Stimulated activated CD8-positive, alpha-beta memory T cell treated with anti-CD3 and anti-CD28 coated beads, Interleukin-15, amount 100 ng/mL, for 1 hour (primary cell): ENCODE measurements at places on chromosomes 6 and 20.

DNA sequence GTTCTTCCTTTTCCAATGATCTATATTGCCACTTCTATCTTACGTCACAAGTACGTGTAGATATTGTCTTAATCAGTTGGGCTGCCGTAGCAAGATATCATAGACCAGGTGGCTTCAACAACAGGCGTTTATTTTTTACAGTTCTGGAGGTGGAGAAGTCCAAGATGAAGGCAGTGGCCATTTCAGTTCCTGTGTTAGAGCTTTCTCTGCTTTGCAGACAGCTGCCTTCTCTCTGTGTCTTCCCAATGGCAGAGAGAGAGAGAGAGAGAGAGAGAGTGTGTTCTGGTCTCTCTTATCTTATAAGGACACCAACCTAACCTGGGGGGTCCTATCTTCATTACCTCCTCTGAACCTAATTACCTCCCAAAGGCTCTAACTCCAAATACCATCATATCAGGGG lies 8.3 kb downstream of the HSF2 start:
- no peak for DNase-seq

DNA sequence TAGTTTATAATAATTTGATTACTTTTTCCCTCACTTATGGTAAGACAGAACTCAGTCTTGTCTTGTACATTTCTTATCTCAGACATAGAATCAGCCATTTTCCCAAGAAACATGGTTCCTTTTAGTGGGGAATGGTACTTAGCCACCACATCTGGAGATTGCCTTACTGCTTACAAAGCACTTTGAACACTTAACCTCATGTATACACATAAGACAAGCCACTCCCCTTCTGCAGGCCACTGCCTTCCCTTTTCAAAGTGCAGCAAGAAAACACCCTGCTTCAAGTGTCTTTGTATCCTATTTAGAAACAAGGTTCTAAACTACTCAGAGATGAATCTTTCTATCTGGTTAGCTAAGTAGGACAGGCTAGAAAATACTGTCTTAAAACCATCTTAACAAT lies 159.2 kb downstream of the UBE3D start:
- no peak for DNase-seq

- DNase-seq = no peak
These were observed 47.1 kb upstream of the TMX4 start for GRCh38 chr20:8066662-8067061.

DNA sequence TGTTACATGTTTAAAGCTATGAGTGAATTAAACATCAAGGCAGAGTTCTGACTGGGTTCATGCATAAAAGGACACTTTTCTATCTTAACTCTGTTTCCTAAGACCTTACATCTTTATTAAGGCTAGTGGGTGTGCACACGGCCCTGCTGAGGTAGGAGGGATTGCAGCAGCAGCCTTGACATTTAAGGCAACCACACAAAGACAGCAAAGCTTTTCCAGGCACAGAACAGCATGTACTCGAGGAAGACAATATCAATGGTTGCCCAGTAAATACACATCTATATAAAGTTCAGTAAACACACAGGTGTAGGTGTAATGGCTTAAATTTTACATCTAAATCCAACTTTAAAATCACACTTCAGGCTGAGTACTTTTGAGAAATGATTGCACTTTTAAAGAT lies 79.8 kb upstream of the LOC128125822 start:
- no peak for DNase-seq

DNA sequence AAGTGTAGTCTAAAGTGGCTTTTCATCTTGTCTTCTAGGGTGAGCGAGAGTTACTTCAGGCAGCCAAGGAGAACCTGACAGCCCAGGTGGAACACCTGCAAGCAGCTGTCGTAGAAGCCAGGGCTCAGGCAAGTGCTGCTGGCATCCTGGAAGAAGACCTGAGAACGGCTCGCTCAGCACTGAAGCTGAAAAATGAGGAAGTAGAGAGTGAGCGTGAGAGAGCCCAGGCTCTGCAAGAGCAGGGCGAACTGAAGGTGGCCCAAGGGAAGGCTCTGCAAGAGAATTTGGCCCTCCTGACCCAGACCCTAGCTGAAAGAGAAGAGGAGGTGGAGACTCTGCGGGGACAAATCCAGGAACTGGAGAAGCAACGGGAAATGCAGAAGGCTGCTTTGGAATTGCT lies 27.1 kb downstream of the C20orf173 start:
- DNase-seq = no peak

GRCh38 chr6:14655201-14656061 lies 537.9 kb downstream of the CD83 start:
- no peak for DNase-seq

GRCh38 chr20:43942667-43943285 lies 28.1 kb downstream of the TOX2 start:
- no peak for DNase-seq

DNA sequence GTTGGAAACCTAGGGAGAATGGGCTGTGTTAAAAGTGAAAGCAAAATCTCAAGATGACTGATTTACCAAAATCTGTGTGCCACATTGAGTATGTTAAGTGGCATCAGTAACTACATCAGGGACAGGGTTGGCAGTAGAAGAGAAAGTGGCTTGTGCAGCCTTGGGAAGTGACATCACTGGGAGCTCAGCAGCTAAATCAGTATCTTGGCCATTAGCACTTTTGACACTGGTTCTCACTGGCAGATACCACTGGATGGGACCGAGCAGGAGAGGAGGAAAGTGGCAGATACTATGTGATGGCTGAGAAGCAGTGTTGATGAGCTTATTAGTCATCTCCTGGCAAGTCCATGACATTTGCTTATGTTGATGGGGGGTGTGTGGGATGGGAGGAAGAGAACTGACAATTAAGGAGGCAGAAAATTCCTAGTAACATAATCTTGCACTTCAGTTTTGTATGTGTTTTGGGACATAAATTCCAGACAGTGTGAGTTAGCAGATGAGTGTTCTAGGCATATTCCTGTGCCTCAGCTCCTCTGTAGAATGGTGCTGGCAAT lies 322.2 kb downstream of the SOX4 start:
- DNase-seq = no peak

- DNase-seq = no peak
These were observed 10.2 kb downstream of the SENP6 start for GRCh38 chr6:75611702-75612375.

DNA sequence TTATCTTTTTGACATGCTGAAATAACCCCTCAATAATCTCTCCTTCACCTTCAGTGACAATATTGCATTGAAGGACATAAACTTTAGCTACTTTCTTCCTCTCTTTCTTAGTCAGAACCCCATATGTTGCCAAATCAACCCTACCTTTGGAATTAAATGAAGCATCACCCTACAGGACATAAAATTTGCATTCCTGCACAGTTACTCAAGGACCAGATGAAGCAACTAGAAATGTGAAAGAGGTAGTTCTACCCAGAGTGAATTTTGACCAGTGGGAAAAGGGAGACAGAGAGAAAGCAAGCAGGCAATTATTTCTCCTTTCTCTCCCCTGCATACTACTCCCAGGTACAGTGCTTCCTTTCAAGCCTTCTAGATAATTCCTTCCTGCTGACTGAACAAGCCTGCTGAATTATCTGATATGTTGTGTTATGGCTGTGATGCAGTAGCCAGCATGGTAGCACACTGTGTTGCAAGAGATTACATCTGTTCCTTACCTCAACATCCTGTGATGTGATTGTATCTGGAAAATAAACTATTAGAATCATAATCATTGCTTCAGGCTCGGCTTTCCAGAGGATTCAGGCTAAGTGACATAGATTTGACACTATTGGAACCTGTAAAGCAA lies 16.6 kb downstream of the TENT5A start:
- DNase-seq = no peak

DNA sequence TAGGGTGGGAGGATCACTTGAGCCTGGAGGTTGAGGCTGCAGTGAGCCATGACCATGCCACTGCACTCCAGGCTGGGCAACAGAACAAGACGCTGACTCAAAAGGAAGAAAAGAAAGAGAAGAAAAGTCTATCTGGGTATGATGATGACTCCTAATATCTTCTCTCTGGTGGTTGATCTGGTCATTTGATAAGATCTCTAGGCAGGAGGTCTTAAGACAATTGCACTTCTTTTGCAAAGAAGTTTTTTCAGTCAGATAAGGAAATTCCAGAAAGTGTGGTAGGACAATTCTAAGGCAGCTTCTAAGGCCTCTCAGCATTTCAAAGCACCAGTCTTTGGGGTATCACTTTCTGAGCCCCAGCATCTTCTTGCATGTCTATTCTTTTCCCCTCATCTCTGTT lies 7.7 kb upstream of the AIF1 start:
- no peak for DNase-seq

- no peak for DNase-seq
These were observed 114.3 kb downstream of the PRKN start for GRCh38 chr6:162613310-162613709.

GRCh38 chr20:59453759-59454560 lies 150.4 kb upstream of the PHACTR3 start:
- no peak for DNase-seq

DNA sequence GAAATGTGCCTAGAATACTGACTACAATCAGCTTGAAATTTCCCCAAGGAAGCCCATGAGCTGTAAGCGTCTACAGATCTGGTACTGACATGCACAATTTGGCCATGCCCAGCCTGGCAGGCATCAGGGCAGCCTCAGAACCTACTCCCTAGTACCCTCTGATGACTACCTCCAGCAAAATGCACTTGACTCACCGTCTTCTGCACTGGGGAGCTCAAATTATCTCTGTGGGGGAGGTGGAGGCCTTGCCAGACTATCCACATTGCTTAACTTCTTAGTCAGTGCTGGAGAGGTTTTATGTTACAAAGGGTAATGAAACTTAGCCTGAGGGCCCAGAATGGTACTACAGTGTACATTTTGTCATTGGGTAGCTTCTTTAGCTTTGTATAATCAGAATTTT lies 126.0 kb upstream of the ADGRF1 start:
- no peak for DNase-seq

DNA sequence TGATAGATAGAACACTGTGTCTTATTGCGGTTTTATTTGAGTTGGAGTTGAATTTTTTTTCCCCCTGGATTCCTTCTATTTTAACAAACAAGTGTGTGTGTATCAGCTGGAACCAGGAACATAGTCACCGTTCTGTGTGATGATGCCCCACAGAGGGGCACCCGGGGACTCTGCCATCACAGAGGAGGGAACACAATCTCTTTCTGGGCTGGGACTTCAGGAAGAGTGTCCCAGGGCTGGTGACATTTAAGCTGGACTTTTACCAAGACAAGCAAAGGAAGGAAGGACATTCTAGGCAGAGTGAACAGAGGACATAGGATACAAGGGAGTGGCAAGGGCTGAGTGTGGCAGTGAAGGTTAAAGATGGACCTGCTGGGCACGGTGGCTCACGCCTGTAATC lies 33.2 kb downstream of the TAF8 start:
- no peak for DNase-seq
